ENCODE measurements at places on chromosomes 2 and 18. TPM values are rescaled to one million over a fixed set of nuclear protein-coding genes. Genes with fewer than 3 reads are reported as not detected.

- DNase-seq: peak; percentile 66
Measured at GRCh38 chr2:36568516-36569246, 29.3 kb downstream of the FEZ2 start.

IL36RN gene
- total RNA-seq: not detected

DNA sequence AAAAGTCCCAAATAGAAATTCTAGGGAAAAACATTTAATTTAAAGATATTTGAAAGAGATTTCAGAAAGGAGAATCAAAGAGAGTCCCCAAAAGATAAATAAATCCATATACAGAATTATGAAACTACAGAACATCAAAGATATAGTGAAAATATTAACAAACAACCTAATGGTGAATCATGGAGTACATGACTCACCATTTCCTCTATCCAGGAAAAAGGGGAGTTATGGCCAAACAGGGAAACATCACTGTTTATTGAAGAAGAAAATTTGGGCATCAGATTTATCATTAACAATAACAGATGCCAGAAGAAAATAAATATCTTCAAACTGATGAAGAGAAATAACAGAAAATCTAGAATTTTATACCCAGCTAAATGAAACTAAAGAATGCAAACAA, 448.3 kb downstream of the CDH2 start:
- no peak for DNase-seq

RFX8 gene
- 1.9 TPM for total RNA-seq

- peak; percentile 91 for DNase-seq
Measured at GRCh38 chr2:134398300-134398699, 144.4 kb downstream of the MGAT5 start.

DNA sequence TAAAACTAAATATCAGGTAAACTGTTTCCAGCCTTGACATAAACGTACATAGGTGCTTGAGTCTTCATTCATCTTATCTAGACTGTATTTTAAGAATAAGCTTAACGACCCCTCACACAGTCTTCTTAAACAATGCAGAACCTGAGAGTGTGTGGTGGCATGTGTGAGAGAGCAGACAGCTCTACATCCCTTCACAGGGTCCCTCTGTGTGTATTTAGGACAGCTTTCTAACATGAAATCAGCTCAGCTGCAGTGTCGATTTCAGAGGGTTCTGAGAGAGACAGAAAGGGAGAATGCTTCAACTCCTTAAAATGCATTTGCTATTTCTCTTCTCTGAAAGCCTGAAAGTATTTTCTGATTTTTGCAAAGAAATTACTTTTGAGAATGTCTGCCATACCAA, 185.2 kb downstream of the GRB14 start:
- no peak for DNase-seq

RESP18 gene
- not detected for total RNA-seq

DNA sequence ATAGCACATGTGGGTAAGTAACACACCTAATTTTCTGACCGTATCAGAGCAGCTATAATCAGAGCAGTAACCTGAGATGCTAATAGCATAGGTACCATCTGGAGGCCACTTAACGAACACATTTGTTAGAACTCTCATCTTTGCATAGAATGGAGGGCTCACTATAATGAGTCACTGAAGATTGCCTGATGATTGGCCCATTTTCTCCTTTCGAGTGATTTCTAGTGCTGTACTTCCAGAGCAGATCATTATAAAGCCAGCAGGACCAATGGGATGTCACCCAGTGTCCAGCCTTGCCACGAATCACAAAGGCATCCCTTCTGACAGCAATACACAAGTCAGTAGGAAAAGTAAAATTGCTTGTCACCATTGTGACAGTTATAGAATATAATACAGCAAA, 81.7 kb upstream of the REV1 start:
- DNase-seq: no peak

DAW1 gene
- total RNA-seq: 1.4 TPM

STARD7 gene
- total RNA-seq: 138 TPM

SMYD1 gene
- not detected for total RNA-seq

SLC9A4 gene
- not detected for total RNA-seq

DNA sequence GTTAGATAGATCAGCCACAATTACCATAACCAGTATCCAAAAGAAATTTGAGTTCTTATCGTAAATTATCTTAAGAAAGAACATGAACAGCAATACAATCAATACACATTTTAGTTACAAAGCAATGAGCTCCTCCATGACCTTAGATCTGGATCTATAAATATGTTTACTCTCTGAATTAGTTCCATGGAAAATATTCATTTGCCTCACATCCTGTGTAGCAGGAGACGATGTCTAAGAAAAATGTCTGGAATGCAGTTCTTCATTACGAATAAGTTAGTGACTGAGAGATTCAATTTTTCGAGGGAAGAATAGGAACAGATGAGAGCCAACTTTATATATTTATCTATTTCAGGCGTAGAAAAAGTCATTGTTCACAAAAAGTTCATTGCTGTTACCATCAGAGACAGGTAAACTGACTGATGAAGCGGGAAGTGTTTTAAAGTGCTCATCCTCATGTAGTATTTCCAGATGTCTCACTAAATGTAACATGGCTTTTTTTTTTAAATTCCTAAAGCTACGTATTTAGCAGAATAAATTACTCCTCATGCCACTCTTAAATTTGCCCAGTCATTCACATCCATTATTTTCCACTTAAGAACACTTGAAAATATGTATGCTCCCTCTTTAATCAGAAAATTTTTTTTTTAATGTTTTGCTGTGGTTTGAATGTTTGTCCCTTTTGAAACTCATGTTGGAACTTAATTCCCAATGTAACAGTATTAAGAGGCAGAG, 106.5 kb upstream of the SCN1A start:
- DNase-seq: peak; percentile 80

GRCh38 chr2:72932045-72932740, 14.9 kb downstream of the EMX1 start:
- DNase-seq: peak; percentile 54

DLGAP1 gene
- under 0.01 TPM for total RNA-seq

GRCh38 chr2:46385786-46386577, 88.8 kb downstream of the EPAS1 start:
- peak; percentile 40 for DNase-seq

DNA sequence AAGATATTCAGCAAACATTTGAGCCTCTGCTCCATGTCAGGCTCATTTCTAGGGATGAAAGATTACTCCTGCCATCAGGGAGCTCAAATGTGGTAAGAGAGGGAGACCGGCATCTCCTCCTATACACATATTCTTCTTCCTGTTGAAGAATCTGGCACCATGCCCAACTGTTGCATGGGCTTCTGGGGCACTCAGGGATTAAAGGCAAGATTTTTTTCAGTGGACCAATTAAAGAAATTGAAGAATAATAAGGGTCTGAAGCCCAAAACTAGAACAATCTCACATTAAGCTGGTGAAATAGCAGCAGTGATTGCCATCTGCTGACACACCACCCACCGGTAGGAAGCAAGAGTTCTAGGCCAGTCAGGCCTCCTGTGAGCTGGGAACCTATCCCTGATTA, 145.4 kb upstream of the LYPD6 start:
- no peak for DNase-seq

GRCh38 chr2:39523308-39524044, 86.4 kb upstream of the MAP4K3 start:
- peak; percentile 93 for DNase-seq

DNA sequence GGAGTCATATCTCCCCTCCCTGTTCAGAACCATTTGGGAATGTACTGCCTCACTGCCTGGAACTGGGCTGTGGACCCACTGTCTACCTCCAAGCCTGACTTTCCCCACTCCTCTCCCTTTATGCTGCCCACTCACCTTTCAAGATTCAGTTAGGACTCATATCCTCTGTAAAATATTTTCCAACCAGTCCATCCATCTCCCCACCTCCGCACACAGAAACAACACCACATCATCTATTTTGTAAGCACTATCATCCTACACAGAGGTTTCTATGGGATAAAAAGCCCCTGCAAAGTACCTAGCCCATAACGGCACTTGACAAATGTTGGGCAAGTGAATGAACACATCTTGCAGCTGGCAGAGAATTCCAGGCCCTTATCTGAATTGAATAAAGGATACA, 250.8 kb downstream of the ANAPC1 start:
- no peak for DNase-seq

- no peak for DNase-seq
Measured at GRCh38 chr2:165647409-165647808, 146.6 kb downstream of the GALNT3 start.

IL18RAP gene
- total RNA-seq: not detected

REG1B gene
- total RNA-seq: not detected

SLC66A2 gene
- 16.9 TPM for total RNA-seq

SPATA3 gene
- not detected for total RNA-seq

B3GNT2 gene
- 12.2 TPM for total RNA-seq

- DNase-seq: no peak
Measured at GRCh38 chr2:47636176-47636575, 146.8 kb upstream of the MSH6 start.

DNA sequence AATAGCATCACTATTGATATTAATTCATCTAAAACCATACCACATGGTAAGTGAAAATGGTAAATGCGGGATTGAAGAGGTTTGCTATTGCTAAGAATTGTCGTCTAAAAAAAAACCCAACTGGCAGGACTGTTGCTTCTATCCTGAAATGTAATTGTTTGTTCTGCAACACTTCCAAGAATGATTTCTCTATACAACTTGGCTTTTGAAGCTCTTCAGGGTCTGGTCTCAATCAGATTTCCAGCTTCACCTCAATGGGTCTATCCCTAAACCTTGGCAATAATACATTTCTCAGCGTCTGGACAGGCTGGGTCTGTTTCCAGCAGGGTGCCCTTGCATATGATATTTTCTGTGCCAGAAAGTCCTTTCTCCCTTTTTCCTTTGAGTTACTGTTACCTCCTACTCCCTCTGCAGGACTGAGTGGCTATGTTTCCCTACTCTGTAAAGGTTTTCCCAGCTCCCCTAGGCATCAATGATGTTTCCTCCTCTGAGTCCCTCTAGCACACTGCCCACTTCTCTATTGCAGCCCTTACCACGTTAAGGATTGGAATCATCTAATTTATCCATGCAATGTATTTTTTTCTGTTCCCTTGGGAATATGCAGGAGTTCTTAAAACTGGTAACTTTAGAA, 118.2 kb upstream of the REV1 start:
- no peak for DNase-seq

GRCh38 chr2:135617501-135618015, 86.3 kb downstream of the R3HDM1 start:
- peak; percentile 48 for DNase-seq

DNA sequence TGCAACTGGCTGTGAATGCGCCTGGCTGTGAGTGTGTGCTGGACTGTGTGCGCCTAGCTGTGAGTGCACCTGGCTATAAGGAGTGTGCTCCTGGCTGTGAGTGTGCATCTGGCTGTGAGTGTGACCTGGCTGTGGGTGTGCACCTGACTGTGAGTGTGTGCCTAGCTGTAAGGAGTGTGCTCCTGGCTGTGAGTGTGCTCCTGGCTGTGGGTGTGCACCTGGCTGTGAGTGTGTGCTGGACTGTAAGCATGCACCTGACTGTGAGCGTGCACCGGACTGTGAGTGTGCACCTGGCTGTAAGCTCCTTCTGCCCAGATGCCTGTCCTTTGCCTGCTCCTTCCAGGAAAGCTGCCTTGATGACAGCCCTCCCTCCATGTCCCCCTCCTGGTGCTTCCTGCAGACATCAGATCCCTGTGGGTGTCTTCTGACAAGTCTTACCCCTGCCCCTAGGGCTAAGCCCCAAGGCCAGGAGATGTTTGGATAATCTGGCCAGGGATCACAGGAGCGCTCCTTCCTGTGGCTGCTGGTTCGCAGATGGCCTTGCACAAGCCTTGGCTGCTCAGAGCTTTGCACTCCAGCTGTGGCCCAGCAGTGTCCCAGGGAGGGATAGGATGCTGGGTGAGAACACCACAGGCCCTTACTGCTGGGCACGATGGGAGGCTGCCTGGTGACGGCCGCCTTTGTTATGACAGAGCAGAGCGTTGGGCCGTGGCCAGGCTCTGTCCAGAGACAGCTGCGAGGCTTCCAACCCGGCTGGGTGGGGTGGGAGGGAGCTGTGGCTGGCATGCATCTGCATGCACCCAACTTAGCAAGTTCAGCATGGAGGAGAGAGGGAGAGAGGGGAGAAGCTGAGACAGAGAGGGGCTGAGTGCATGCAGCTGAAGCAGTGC, 89.9 kb downstream of the GLI2 start:
- DNase-seq: peak; percentile 90

DNA sequence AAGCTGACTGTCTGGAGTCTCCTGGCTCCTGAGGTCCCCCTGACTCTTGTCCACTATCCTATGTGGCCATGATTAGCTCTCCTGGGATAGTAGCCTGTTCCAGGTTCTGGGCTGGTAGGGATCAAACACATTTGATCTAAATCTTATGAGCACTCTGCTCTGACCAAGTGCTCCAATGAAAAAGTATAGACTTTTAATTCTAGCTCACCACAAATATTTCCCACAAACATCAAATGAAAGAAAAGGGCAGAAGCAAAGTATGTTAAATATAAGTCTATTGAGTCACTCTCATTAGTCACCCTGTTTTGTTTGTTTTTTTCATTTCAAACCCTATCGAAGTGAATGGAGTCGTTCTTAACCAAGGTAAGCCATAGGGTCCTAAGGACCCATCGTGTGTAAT, 39.7 kb upstream of the NEDD4L start:
- peak; percentile 81 for DNase-seq

DNA sequence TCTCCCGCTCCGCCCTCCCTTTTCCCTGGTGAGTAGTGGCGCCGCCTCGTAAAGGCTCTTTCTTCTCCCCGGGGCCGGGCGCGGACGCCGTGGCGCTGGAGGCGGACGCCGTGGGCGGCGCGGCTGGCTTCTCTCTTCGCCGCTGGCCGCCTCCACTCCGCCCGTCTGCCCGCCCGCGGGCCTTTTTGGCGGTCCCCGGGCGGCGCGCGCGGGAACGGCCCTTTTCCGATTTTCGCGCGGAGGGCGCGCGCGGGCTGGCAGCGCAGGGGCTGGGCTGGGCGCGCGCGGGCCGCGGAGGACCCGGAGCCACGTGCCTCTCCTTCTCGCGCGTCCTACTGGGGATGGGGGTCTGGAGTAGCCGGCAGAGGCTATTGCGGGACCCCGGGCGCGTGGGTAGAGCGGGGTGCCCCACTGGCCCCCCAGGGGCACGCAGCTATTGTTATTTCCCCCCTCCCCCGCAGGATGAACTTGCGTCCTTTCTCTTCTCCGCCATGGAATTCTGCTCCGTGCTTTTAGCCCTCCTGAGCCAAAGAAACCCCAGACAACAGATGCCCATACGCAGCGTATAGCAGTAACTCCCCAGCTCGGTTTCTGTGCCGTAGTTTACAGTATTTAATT, 472 bp downstream of the SLC20A1 start:
- DNase-seq: no peak

- peak; percentile 52 for DNase-seq
Measured at GRCh38 chr18:9328776-9329175, 5.8 kb upstream of the TWSG1 start.

GRCh38 chr2:128292599-128293425, 25.9 kb downstream of the HS6ST1 start:
- no peak for DNase-seq

- peak; percentile 66 for DNase-seq
Measured at GRCh38 chr2:120066800-120067547, 54.1 kb downstream of the EPB41L5 start.

LTBP1 gene
- total RNA-seq: 326 TPM
